HT1080 (cell line): ENCODE measurements at places on chromosomes 2 and 18. TPM values are rescaled to one million over a fixed set of nuclear protein-coding genes. Genes with fewer than 3 reads are reported as not detected.

The ARHGAP28 gene
- 2.5 TPM in 1 of 2 replicates, not detected in the other for total RNA-seq

The MYCN gene
- not detected in 2 replicates for total RNA-seq

- peak; percentile 30 for DNase-seq
These were observed 14.4 kb downstream of the MGAT5 start for GRCh38 chr2:134268265-134268664.

DNA sequence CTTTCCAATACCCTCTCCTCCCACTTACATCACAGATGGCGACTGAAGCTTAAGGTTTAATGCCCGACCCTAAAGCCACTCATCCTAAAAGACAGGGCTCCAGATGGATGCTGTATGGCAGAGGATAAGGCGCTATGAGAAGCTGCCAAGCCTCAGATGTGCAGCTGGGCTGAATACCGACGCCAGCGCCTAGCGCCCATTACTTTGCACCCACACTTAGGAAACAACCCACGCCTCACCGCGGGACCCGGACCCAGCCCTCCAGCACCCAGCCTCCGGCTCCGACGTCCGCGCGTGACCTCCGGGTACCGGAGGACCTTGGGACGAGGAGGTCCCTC, 335 bp downstream of the TRAK2 start:
- DNase-seq = no peak

DNA sequence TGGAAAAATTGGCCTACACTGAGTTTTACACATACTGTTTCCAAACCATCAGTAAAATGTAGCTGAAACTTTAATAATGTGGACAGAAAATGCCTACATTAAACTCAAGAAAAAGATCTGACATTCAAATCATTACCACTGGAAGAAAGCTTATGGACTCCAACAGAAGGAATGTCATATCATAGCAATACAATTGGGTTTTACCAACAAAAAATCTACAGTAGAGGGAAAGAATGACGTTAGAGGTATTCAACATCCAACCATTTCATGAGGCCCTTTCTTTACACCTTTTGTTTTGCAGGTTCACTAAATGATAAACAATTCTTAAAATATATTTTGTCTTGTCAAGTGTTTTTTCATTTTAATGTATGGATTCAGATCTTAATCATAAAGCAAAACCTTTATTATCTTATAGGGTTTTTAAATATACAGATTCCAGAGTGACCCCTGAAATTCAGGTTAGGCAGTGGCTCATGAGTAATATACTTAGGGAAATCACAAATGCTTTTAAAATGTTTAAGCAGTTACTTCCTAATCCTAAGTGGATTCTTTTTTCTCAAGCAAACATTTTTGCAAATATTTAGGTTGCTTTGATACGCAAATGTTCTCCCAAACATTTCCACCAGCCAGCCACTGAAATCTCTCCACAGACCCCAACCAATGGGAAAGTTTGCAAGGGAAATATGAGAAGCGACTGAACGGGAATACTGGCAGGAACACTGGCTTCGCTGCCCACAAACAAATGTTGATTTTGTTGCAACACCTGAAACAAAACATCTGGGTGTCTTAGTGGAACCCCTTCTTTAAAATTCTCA, 168.7 kb downstream of the TCF4 start:
- DNase-seq = no peak

GRCh38 chr2:77017355-77017745, 504.8 kb downstream of the LRRTM4 start:
- DNase-seq = no peak

GRCh38 chr2:16625201-16625729, 40.4 kb downstream of the CYRIA start:
- no peak for DNase-seq

GRCh38 chr2:36449943-36450392, 94.4 kb downstream of the CRIM1 start:
- no peak for DNase-seq

DNA sequence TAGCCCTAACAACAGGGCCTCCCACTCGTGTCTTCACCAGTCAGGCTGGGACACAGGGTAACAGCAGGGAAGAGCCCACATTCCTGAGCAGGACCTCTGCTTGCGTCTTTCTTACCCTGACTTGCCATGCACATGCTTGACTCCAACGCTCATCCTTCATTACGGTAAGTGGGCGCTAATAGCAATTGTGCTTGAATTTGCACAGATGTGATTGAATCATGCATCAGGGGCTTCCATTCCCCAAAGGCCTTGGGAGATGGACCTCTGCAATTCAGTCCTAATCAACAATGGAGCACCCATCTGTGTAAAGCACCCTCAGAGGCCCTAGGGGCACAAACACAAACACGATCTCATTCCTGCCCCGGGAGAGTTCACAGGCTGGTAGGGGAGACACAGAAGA, 13.5 kb downstream of the TEX51 start:
- no peak for DNase-seq

DNA sequence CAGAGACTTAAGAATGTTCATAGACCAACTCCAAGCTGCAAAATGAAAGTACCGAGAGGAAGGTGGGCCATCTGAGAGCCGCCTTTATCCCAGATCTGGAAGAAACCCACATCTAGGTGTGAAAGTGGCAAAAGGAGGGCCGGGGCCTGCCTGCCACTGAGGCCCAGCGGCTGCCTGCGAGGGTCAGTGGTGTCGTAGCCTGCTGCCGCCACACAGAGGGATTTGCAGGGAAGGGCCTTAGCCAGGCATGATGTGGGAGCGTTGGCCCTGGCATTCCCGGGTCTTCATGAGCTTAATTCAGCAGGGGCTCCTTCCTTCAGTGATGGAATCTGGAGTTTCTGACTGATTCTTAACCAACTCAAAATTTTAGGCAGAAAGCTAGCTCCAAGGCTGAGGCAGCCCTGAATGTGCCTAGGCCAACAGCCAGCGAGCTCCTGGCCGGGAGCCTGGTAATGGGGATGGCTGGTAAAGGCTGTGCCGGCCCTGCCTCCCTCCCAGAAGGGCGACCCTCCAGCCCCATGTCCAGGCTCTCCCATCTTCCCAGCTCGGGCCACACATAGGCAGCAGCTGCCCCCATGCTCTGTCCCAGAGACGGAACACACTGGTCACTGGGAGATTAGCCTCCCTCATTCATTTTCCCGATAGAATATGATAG, 230.1 kb downstream of the AGAP1 start:
- DNase-seq = no peak

DNA sequence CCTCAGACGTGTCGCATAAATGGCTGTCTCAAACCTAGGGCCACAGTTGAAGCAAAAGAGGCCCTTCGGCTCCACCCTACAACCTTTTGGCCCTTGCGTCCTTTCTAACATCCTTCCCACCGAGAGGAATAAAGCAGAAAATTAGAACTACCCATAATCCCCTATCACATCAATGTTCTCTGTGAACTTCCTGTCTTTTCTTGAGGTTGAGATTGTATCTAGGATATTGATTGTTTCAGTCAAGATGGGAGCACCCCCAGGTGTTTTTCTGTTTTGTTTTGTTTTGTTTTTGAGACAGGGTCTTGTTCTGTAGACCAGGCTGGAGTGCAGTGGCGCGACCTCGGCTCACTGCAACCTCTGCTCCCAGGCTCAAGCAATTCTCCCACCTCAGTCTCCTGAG, 23.6 kb downstream of the INPP5D start:
- DNase-seq = no peak

- DNase-seq = no peak
These were observed 71.9 kb downstream of the WDR7 start for GRCh38 chr18:56723068-56723467.

GRCh38 chr2:238100049-238100820, at the start of gene ESPNL:
Gene ESPNL (plus strand): TSS chr2:238100340. CDS start chr2:238100420, 80 bp downstream.
- DNase-seq = peak; percentile 30

GRCh38 chr2:148592791-148593190, 51.8 kb upstream of the EPC2 start:
- DNase-seq = no peak

DNA sequence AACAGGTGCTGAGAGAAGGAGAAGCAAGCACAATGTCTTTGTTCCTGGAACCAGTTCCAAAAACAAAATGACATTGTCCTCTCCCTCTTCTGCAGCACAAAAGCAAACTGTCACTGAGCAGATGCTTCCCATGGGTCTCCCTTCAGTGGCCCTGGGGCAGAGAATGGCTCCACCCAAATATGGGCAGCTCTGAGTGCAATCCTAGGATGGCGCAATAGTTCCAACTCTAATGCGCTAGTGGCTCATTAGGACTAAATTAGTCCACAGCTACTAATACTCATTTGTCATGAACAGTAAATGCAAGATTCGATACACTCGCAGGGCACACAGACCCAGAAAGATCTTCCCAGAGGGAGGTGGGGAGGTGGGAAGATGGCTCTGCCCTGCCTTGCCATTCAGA, 205.2 kb upstream of the CHAC2 start:
- DNase-seq = no peak

- DNase-seq = no peak
These were observed 63.4 kb upstream of the CHRNA1 start for GRCh38 chr2:174827371-174828369.

DNA sequence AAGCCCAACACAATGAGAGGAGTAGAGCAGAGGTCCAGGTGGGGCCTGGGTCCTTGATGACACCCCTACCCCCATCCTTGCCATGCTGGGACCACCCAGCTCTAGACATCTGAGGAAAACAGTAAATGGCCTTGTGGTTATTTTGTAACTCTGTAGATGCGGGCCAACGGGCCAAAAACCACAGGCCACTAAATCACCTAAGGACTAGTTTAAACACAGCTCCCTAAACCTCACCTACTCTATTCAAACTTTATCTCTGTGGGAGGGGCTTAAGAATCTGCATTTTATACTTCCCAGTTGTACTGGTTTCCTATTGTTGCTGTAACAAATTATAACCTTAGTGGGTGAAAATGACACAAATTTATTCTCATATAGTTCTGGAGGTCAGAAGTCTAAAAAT, 19.0 kb upstream of the SERTAD2 start:
- DNase-seq = no peak

DNA sequence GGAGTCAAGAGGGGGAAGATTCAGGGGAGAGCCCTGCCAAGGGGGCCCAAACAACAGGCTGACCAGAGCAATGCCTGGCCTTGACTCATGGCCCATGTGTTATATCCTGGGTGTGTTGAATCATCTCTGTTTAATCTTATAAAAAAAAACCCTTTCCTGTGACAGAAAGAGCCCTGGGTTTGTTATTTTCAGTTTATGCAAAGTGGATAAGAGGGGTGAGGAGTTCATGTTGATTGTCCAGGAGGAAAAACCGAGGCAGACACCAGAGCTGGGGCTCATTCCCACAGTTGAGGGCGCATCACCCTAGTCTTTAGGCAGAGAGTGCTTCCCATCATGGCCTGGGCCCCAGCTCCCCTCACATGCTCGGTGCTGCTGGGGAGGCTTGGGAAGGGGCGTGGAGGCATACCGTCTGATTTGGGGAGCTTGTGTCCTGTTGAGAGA, 30.9 kb upstream of the IL37 start:
- peak; percentile 89 for DNase-seq

DNA sequence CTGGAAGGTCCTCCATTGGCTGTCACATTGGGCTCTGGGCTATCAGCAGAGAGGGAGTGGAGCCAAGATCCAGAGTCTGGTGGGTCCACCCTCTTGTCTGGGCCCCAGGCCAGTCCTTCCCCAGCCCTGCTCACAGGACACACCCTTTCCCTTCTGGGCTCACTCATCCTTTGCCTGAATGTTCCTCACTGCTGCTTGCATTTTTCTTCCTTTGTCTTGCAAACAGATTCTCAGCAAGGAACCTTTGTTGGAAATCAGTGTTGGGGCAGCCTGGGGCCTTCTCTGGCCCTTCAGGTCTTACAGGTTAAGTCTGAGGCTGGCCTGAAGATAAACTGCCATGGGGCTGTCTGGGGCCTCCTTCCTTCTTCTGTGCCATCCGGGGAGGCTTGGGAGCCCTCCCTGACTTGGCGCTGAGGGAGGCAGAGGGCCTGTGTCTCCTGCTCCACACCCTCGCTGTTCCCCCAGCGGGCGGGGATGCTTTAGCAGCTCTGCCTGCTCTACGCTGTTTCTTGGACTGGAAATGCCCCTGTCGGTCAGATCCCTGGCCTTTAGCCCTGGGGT, 11.5 kb upstream of the CELF4 start:
- DNase-seq = peak; percentile 23

GRCh38 chr2:226679389-226680065, 120.1 kb downstream of the IRS1 start:
- DNase-seq = no peak

DNA sequence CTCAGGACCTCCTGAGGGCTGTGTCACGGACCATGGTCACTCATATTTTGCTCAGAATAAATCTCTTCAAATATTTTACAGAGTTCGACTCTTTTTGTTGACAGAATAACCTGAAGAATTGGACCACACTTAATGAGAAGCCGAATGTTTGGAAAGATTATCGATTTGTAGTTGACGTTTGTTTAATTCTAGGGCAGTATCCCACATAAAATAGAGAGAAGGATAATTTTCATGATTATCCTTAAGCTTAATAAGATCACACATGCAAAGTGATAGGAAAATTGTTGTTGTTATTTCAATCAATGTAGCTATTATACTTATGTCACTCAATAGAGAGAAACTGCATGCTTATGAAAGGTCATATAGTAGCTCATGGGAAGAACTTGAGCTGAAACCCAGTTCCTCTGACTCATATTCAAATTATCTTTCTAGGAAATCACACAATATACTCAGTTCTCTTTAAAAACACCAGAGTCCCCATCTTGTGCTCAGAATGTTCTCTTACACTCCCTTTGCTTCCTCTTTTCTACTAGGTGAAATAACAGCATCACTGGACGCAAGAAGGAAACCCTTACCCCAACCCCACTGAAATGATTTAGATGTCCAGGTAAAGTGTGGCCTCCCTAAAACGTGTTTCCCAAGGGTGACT, 982.1 kb downstream of the TSN start:
- DNase-seq = peak; percentile 55

GRCh38 chr2:236745420-236746210, 176.0 kb downstream of the ACKR3 start:
- DNase-seq = peak; percentile 79

DNA sequence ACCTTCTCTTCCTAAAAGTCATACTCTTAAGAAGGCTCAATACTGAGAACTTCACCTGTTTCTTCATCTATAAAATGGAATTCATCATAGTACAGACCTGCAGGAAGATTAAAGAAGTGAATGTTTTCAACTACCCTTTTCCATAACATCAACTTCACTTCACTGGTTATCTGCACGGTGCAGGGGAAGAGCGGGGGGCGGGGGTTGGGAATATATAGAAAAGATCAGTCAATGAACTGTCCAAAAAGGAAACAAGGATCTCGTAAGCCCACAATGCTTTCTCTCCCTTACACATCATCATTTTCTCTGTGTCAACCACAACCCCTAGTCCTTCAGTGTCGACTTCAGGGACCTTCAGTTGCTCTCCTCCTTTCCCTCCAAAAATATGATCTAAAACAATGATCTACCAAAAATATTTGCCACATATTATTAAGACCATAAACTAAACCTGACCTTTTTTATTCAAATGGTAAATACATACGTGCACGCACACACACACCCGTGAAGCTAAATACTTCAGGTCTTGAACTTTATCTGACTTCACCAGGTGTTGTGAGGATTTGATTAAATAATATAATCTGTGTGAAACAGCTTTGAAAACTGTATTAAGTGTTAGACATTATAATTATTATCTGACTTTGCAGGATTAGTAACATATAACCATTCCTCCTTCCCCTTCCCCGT, 4.9 kb downstream of the MBOAT2 start:
- DNase-seq = no peak

GRCh38 chr2:221649051-221649775, 77.1 kb upstream of the EPHA4 start:
- DNase-seq = no peak

- no peak for DNase-seq
These were observed 10.3 kb downstream of the WDFY1 start for GRCh38 chr2:223934870-223935269.

- DNase-seq = no peak
These were observed 46.3 kb upstream of the RAB12 start for GRCh38 chr18:8562919-8563318.
